ENCODE measurements at places on chromosomes 7 and 10. TPM values are rescaled to one million over a fixed set of nuclear protein-coding genes. Genes with fewer than 3 reads are reported as not detected.

DNA sequence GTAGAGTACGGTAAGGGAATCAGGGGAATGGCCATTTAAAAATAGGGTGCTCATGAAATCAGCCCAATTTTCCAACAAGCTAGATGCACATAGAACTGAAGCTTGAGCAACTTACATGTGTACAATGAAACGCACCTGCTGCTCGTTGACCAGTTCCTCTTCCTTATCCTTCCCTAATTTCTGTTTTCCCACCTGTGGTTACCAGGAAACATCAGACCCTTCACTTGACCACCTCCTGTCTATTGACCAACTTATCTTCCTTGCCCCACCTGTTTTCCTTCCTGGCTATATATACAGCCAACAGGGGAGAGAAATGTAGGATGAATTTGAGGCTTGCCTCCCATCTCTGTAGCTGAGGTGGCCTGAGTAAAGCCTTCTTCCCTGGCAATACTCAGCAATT lies 37.8 kb upstream of the RAPGEF5 start:
- no peak overlapping the region for H3K4me3 ChIP-seq
- no peak overlapping the region for H3K27ac ChIP-seq
- peaks cover 27% of the 10 kb centered on the region for H3K4me1 ChIP-seq
- peaks cover 24% of the 10 kb centered on the region for H3K27me3 ChIP-seq

- no peaks in the 10 kb centered on the region for H3K27me3 ChIP-seq
- H3K4me1 ChIP-seq = peaks cover 6% of the 10 kb centered on the region
- peaks cover under 1% of the 10 kb centered on the region for H3K36me3 ChIP-seq
- DNase-seq = no peak
- no peak overlapping the region for H3K4me3 ChIP-seq
Measured at GRCh38 chr7:125118444-125118843, 188.8 kb upstream of the POT1 start.

- H3K36me3 ChIP-seq = no peaks in the 10 kb centered on the region
- peaks cover 1% of the 10 kb centered on the region for H3K4me1 ChIP-seq
- no peak overlapping the region for H3K27ac ChIP-seq
- peak; percentile 14 for DNase-seq
- peaks cover 13% of the 10 kb centered on the region for H3K27me3 ChIP-seq
Measured at GRCh38 chr10:77004917-77005564, 632.6 kb downstream of the KCNMA1 start.

GRCh38 chr7:151309311-151309710 lies 32.3 kb upstream of the NUB1 start:
- no peak overlapping the region for H3K4me3 ChIP-seq
- no peak for DNase-seq
- no peak overlapping the region for H3K27ac ChIP-seq
- H3K27me3 ChIP-seq = peaks cover 13% of the 10 kb centered on the region
- H3K36me3 ChIP-seq = no peaks in the 10 kb centered on the region

- no peak for DNase-seq
- H3K27ac ChIP-seq = no peak overlapping the region
- H3K36me3 ChIP-seq = peaks cover 9% of the 10 kb centered on the region
- H3K4me3 ChIP-seq = no peak overlapping the region
Measured at GRCh38 chr7:7146837-7147236, 35.5 kb upstream of the C1GALT1 start.

GRCh38 chr7:138023618-138024342 lies 21.9 kb upstream of the CREB3L2 start:
- peaks cover under 1% of the 10 kb centered on the region for H3K4me1 ChIP-seq
- no peak for DNase-seq
- H3K36me3 ChIP-seq = no peaks in the 10 kb centered on the region

ELOVL3 gene
- not detected for total RNA-seq

CYP2C19 gene
- total RNA-seq = 0.42 TPM

All from progenitor cell of endocrine pancreas (in vitro differentiated cells).